ENCODE measurements at places on chromosomes 7 and 10.

DNA sequence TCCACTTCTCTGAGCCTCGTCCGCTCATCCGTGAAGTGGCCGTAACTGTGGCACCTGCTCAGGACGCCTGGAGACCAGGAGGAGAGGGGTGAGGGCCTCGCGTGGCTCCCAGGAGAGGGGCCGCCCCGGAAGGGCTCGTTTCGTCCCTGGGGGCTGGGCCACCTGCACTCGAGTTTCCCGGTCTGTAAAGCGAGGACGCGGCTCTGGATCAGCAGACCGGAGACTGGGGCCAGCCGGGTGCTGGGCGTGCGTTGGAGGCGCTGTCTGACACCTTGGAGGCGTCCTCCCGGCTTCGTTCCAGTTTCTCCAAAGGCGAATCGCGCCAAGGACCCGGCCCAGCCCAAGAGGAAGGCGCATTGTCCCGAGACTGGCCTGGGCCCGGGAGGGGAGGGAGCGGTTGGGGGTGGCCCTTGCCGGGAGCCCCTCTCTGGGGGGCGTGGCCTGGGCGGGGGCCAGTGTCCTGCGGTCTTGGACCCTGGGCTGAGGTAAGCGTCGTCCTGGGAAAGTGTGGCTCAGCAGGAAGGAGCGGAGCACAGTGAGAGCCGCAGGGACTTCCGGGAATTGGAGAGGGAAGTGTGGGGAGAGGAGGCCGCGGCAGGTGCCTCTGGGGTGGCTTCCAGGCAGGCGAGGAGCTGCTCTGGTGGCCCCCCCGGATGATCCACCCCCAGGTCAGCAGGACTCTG lies 89.6 kb downstream of the FOXL3 start:
- no peak for DNase-seq

- no peak for DNase-seq
Observed at GRCh38 chr10:132136689-132137088, 50.1 kb upstream of the DPYSL4 start.

DNA sequence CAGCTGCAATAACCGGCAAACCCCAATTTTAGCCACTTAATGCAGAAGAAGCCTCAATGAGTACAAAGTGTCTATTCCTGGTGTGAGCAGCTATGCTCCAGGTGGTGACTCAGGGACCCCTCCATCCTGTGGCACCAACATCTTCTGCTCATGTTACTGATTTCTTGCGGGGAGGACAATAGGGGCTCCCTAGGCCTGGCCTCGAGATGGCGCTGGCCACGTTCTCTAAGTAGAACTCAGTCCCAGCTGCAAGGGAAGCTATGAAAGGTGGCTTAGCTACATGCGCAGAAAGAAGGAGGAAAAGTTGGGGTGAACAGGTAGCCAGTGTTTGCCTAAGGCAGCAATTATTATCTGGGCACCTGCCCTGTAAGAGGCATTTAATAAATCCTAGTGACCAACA lies 6.6 kb downstream of the GJD4 start:
- DNase-seq: no peak

DNA sequence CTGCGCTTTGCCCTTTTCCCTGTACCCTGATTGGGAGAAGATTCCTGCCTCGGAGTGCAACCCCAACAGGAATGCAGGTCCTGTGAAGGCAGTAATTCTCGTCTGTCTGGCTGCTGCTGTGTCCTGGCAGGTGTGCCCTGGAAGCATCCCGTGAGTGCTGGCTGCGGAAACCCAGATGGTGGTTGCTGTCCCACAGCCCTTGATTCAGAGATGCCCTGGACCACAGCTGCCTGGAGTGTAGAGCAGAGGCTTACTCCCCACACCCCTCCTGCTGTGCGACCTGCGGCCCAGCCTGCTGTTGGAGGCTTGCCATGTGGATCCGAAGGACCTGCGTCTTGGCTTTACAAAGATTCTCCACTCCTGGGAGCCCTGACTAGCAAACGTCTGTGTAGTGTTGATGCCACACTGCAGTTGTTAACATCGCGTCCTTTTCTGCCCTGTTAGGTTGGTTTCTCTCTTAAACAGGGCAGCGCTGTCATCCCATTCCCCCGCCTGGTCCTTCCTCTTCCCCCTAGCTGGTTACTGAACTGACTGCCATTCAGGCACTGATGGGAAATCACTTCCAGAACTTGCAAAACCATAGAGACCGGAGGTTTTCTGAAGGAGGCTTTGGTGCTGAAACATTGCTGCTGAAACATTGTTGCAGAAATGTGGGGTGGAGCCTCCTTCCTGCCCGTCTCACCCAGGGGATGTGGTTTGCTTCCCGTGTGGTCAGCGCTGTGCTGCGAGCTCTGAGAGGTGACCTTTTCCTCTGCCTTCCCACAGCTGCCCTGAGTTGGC lies 53.3 kb downstream of the DNAJB6 start:
- DNase-seq: no peak

GRCh38 chr7:119943942-119944600 lies 328.9 kb upstream of the KCND2 start:
- no peak for DNase-seq

DNA sequence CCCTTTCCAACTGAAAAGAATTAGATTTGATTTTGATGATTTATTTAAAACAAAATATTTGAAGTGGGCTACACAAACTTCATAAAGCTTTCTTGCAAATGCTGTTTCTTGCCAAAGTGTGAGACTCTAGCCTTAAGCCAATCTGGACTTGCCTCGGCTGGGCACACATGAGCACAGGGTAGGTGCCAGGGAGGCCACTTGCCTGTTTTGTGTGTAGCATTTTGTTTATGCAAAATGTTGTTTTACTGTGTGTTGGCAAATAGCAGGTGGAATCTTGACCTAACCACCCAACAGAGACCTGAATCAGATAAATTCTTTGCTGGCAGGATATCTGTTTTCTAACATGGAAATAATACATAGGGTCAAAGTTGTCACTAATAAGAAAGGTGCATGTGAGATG lies 161.1 kb downstream of the BMPER start:
- no peak for DNase-seq

GRCh38 chr7:104252409-104253134 lies 44.8 kb upstream of the ORC5 start:
- DNase-seq: no peak

Measured in stimulated activated CD8-positive, alpha-beta memory T cell treated with anti-CD3 and anti-CD28 coated beads, Interleukin-7, amount 100 ng/mL, for 4 hours (primary cell).